Activated CD4-positive, CD25-positive, alpha-beta regulatory T cell treated with anti-CD3 and anti-CD28 coated beads, Interleukin-2, amount 50 U/mL, for 24 hours (primary cell): ENCODE measurements at places on chromosomes 3 and 15.

DNA sequence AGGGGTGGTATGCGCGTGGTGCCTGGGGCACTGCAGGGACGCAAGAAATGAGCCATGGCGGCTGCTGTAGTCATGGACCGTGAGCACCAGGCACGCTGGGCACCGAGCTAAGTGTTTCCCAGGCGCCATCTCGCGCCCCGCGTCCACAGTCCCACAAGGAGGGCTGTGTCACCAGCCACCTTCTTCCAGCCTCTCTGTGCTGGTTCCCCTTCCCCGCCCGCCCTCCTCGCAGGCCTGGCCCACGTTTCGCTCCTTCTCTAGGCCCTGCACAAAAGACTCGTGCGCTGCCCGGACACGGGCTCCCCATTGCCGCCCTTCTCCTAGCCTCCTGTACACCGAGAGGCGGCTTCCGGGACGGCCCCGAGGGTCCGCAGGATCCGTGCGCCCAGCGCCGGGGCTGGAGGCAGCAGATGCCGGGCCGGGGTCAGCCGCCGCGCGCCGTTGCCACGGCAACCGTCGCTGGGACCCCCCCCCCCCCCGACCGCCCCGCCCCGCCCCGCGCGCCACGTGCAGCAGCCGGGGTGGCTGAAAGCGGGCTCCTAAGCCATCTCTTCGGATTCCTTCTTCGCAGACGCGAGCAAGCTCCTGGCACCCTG is 113.4 kb downstream of the SRGAP3 start:
- ATAC-seq = no peak

DNA sequence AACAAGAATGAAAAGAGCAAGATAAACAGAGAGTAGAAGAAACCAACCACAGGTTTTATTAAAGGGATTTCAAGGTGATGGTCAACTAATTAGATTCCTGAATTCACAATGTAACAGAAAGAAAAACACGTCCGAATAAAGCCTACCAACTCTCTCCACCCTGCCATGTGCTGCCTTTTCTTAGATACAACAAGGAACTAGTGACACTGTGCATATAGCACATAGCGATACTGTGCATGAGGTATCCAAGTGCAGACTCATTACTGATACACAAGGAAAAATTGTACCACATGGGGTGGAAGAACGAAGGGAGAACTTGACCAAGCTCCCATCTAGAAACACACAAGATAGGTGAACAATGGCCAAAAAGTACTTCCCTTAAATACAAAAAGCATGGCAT is 154.6 kb downstream of the MAGI1 start:
- ATAC-seq = no peak

DNA sequence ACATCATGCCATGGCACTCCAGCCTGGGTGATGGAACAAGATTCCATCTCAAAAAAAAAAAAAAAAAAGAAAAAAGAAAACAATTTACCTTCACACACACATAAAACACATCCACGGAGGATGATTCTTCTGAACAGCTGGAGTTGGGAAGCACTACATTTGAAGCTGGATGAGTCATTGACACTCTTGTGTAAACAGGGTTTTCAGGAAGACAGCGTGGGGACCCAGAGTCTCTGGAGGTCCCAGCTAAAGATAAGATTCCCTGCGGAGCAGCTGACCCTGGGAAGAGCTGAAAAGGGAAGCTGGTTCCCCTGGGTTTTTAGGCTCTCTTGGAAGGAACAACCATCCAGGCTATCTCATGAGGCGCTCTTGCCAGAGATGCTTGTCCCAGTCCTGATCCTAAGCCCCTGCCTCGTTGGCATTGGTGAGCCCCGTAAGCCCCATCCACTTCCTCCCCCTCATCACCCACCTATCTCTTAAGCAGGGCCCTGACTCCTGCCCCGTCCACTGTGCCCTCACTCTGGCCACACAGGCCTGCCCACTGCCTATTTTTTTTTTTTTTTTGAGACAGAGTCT is 32.0 kb upstream of the FURIN start:
- ATAC-seq = no peak

- no peak for ATAC-seq
Measured at GRCh38 chr3:59515966-59516365, 466.1 kb upstream of the CFAP20DC start.
